RCC 7860 (cell line): ENCODE measurements at places on chromosomes 5 and 9.
A peak's percentile ranks its signal among the peaks of the same experiment; 100 is the strongest.

DNA sequence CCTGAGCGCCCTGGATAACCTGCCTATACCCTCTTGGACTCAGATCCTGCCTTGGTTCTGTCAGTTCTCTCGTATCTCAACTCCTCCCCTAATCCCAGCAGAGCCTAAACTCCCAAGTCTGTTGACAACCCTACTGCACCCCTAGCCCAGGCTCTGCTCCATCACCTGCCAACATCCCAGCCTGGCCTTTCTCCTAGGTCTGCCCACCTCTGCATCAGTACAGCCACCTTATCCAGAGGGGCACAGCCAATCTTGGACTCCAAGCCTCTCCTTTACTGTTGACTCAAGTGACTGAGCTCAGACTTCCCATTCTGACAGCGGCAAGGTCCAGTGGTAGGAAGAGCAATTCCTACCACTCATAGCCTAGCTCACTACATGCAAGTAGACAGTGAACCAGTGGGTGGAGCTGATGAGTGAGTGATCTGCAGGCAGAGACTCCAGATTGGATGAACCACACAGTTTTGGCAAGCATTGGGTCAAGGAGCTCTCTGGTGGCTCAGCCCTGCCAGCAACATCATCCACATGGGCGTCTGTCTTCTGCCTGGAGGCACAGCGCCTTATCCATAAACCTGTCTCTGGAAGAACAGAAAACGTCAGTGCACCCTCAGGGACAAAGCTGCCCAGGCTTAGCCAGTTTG, 26.5 kb downstream of the TRMO start:
- peak; percentile 17 for DNase-seq

- no peak for DNase-seq
Measured at GRCh38 chr5:60382716-60383115, 317.2 kb downstream of the DEPDC1B start.

- DNase-seq, result no peak
Measured at GRCh38 chr5:32020271-32020670, 153.8 kb downstream of the GOLPH3 start.

- DNase-seq, result no peak
Measured at GRCh38 chr5:169732841-169733240, 95.8 kb downstream of the DOCK2 start.

GRCh38 chr5:151708126-151708525, 21.4 kb upstream of the SPARC start:
- DNase-seq, result peak; percentile 24

- no peak for DNase-seq
Measured at GRCh38 chr9:136927343-136928271, 16.9 kb downstream of the FBXW5 start.

DNA sequence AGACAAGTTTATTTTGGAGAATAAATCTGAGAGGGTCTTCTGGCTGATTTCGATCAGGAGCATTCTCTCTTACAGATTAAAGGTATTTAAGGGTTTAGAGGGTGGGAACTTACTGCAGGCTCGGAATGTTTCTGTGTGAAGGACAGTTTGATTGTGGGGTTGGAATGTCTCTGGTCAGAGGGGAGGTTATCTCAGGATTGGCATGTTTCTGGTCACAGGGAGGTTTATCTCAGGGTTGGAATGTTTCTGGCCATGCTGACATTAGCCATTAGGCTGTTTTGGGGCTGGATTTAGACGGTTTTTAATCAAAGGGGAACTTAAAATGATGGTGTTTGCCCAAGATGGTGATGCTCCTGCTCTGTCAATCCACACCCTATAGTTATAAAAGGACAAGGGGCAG, 95.2 kb downstream of the SLCO4C1 start:
- DNase-seq, result no peak

- DNase-seq, result no peak
Measured at GRCh38 chr5:37251665-37252064, 2.5 kb upstream of the CPLANE1 start.

- no peak for DNase-seq
Measured at GRCh38 chr5:150556859-150557508, 49.1 kb downstream of the NDST1 start.

- no peak for DNase-seq
Measured at GRCh38 chr9:134179918-134180785, 15.8 kb upstream of the RNU6ATAC start.

- no peak for DNase-seq
Measured at GRCh38 chr5:172658961-172659501, 18.0 kb downstream of the NEURL1B start.

DNA sequence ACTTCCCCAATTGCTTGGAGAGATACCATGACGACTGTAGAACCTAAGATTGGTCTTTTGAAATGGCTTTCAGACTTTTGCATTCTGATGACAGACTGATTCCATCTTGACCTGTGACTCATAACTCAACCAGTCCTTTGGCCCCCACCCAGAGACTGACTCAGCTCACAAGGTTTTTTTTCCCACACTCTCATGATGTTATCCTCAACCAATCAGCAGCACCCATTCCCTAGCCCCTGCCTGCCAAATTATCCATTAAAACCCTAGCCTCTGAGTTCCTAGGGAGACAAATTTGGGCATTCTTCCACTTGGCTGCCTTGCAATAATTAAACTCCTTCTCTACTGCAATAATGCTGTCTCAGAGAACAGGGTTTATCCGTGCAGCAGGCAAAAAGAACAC, 1263.3 kb upstream of the CDH9 start:
- peak; percentile 96 for DNase-seq

DNA sequence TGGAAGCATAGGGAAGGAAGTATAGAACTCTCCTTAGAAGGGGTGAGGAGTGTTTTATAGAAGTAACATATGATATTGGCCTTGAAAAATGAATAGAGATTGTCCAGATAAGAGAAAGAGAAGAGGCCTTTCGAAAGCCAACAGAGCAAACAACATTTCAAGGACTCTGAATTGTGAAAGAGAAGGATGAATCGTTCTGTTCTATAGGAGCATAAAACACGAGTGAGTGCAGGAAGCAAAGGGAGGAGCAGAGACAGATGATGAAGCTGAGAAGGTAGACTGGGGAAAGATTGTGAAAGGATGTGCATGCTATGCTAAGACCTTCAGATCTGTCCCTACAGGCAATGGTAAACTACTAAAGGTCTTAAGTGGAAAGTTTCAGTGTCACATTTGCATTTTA, 271.0 kb downstream of the TMEM161B start:
- DNase-seq, result no peak

GRCh38 chr5:162474239-162474638, 406.7 kb downstream of the GABRG2 start:
- no peak for DNase-seq

GRCh38 chr9:89497978-89498851, at the start of gene SEMA4D:
Gene SEMA4D, minus strand, starts transcription at chr9:89498113. Its CDS starts 92,657 bp downstream, at chr9:89405456.
- peak; percentile 41 for DNase-seq

- no peak for DNase-seq
Measured at GRCh38 chr9:69603656-69604055, 68.5 kb downstream of the APBA1 start.

- peak; percentile 93 for DNase-seq
Measured at GRCh38 chr9:72338631-72339030, 26.4 kb downstream of the ZFAND5 start.

- DNase-seq, result no peak
Measured at GRCh38 chr5:172721455-172722326, 49.3 kb downstream of the DUSP1 start.

GRCh38 chr9:94802251-94802650, 75.8 kb downstream of the AOPEP start:
- no peak for DNase-seq

- DNase-seq, result no peak
Measured at GRCh38 chr5:52864884-52865283, 77.2 kb downstream of the ITGA1 start.

GRCh38 chr5:100539519-100539918, 4.3 kb downstream of the FAM174A start:
- DNase-seq, result no peak

- no peak for DNase-seq
Measured at GRCh38 chr5:66958980-66959641, 237.5 kb downstream of the CD180 start.

DNA sequence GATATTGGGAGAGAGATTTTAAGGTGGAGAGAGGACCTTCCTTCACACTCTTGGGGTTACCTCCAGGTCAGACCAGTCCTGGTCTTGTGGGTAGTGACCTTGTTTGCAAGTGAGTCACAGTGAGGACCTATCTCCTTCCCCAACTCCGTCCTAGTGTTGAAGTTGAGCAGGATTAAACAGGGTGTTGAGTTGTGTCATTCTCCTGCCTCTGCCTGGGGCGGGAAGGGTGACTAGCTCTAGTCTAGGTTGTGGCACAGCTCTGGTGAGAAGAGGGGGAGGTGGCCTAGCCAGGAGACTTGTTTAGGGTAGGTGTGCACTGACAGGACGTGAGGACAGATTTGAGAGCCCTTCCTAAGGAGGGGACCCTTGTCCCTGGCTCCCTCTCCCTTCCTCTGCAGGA, 119.6 kb upstream of the PITX1 start:
- DNase-seq, result no peak

GRCh38 chr9:123116036-123116435, 82.6 kb downstream of the GPR21 start:
- DNase-seq, result no peak

DNA sequence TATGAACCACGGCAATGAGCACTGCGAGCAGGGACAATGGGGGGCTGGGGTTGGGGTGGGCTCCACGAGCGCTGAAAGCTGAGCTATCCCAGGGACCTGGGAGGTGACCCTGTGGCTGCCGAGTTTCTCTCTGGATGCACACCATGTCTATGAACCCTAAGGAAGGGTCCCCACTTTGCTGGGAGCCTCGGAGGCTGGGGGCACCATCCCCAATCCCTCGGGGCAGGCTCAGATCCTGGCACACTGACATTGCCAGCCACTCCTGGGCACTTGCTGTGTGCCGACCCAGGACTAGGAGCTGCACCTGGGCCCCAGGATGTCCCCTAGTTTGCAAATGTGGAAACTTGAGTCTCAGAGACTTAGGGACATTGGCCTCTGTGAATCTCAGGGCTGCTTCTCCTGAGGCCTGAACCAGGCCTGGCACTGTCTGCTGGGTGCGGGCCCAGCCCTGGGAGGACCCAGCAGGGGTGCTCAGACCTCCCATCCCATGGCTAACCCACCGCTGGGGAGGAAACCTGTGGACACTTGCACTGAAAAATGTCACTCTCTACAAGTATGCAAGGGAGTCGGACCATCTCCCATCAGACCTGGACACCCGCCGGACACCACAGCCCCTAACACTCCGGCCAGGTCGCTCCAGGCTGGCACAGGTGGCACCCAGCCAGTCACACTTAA, 13.0 kb upstream of the CAMSAP1 start:
- no peak for DNase-seq

DNA sequence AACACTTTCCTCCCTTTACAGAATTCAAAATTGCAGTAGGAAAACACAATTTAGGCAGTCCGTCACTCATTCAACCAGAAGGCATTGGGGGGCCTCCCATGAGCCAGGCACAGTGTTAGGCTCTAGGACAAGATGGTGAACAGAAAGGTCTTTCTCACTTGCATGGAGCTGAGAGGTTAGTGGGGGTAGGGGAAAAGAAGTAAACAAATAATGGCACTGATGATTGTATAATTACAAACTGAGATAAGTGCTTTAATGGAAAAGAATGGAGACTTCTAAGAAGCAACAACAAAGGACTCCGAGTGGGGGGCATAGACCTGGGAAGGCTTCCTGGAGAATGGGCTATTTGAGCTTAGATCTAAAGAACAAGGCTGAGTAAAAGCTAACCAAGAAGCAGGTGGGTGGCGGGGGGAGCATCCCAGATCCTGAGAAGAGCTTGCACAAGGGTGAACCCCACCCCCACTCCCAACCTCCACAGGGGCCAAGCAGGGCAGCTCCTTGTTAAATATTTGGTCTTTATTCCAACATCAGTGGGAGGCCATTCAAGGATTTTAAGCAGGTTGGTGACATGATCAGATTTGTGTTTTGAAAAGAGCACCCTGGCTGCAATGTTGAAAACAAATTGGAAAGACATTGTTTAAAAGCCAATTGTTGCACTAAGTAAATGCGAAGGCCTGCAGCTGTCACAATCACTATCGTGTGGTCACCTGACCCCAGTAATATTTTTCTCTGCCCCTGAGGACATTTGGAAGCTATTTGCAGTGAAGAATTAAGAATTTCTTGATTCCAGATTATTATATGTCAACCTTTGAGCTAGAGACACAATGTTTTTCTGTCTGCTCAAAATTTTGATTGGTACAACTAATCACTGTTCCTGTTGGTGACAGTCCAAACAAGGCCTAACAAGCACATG, 73.9 kb upstream of the EFNA5 start:
- DNase-seq, result no peak

DNA sequence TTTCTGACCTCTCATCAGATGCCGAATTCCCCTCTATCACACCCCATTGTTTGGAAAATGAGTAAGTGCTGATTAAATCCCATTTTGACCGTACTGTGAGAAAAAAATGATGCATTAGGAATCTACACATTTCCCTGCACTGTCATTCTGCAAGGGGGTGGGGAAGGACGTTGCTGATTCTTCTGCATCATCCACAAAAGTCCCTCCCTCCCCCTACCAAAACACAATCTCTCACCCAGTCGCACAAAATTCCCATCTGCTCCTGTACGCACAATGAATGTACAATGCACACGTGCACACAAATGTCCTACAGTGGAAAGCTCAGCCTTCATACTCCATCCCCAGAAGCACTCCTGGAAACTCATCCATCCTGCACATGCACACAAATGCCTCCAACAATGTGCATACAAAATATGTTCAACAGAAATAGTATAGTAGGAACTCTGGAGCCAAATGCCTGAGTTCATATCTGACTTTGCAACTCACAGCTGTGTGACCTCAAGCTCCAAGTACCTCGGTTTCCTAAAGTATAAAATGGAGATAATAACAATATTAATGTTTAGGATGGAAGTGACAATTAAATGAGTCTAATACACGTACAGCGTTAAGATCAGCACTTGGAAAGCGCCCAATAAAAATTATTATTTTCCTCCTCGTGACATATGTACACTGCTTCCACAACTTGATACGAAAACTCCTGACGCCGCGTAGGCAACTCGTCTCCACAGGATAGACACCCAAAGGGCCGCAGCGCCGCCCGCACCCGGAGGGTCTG, 809 bp downstream of the TNIP1 start:
- DNase-seq, result peak; percentile 76

- DNase-seq, result no peak
Measured at GRCh38 chr5:142254431-142254830, 70.4 kb downstream of the SPRY4 start.

- no peak for DNase-seq
Measured at GRCh38 chr5:155394727-155395126, 381.2 kb downstream of the KIF4B start.

GRCh38 chr9:79656169-79656568, 84.4 kb downstream of the TLE4 start:
- no peak for DNase-seq

- no peak for DNase-seq
Measured at GRCh38 chr9:25119041-25119440, 559.2 kb downstream of the TUSC1 start.

- no peak for DNase-seq
Measured at GRCh38 chr5:176793736-176794135, 16.6 kb upstream of the UNC5A start.

GRCh38 chr5:129245489-129245888, 150.9 kb downstream of the ISOC1 start:
- DNase-seq, result no peak

GRCh38 chr5:163504079-163504931, 1.1 kb upstream of the MAT2B start:
- peak; percentile 38 for DNase-seq

- DNase-seq, result no peak
Measured at GRCh38 chr5:25060575-25060974, 415.8 kb upstream of the CDH10 start.
